CD4-positive, alpha-beta memory T cell (primary cell): ENCODE measurements at places on chromosomes 7 and 10. TPM values are rescaled to one million over a fixed set of nuclear protein-coding genes. Genes with fewer than 3 reads are reported as not detected.

FAM25G gene
- not detected for total RNA-seq

PLA2G12B gene
- not detected for total RNA-seq

DNA sequence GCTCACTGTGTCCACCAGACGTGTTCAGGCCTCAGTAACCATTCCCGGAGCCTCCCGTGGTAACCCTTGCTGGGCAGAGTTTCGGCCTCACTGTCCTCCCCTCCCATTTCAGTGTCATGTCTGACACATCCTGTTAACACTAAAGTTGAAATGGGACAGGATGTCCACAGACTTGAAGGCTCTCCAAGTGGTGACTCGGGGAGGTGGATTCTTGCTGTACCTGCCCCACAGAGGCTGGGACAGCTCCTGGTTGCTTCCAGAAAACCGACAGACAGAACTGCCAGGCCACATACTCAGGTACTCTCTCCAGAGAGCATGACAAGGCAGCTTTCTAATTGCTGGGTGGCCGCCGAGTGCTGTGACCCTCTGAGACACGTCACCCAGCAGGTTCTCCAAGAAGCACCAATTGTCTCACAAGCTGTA lies 17.9 kb upstream of the CYTH3 start:
- no peaks in the 10 kb centered on the region for H3K4me1 ChIP-seq
- no peak overlapping the region for H3K27ac ChIP-seq
- H3K27me3 ChIP-seq = no peaks in the 10 kb centered on the region
- DNase-seq = no peak
- no peak overlapping the region for H3K4me3 ChIP-seq

DNA sequence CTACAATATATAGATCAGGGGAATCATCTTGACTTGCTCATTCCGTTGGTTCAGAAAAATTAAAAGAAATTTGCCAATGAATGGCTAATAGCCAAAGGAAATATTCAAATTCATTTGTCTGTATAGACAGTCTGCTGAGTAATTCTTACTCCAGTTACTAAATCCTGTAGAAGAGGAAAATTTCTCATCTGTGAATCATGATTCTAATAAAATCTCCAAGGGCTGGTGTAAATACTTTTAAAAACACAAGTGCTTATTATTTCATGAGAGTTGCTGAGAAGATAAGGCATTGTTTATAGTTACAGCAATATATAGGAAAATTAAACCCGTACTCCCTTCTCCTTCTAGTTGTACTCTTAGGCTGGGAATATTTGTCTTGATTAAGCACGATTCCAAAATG lies 53.0 kb downstream of the WNT2 start:
- H3K36me3 ChIP-seq = no peaks in the 10 kb centered on the region
- no peak overlapping the region for H3K27ac ChIP-seq

GRCh38 chr7:70113536-70113935 lies 515.3 kb downstream of the AUTS2 start:
- no peak overlapping the region for H3K27ac ChIP-seq
- H3K4me3 ChIP-seq = no peak overlapping the region
- DNase-seq = no peak
- no peaks in the 10 kb centered on the region for H3K4me1 ChIP-seq

DNA sequence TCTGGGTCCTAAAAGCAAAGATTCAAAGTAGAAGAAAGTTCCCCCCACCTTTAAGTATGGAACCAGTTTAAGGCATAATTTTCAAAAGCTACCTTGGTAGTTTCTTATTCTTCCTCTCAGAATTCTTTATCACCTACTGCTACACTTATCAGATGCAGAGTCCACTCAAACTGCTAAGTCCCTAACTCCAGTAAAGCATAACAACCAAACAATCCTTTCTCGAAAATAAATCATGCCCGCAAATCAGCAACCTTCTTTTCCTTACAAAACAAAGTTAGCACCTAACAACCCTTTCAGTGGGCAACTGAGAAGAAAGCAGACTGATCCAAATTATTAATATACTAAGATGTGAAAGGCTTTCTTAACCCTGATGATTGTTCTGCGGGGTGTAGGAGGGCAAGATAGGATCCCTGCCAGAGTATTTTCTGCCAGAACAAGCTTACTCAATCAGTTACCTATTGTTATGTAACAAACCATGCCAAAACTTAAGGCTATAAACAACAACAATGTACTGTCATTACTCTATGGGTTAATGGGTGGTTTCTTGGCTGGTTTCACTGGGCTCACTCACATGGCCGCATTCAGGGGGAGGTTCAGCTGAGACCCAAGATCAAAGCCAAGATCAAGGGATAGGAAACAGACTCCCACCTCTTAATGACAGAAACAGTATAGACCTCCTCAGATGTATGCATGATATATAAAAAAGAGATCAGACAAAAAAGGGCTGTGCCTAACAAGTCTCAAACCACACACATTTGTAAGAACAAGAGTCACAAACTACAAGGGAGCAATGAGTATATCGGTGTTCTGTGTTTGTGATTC lies 42.0 kb downstream of the CCDC6 start:
- H3K27me3 ChIP-seq = no peaks in the 10 kb centered on the region
- DNase-seq = no peak
- no peak overlapping the region for H3K4me3 ChIP-seq
- no peak overlapping the region for H3K27ac ChIP-seq

GRCh38 chr10:63504145-63504881 lies 16.9 kb upstream of the REEP3 start:
- no peak overlapping the region for H3K27ac ChIP-seq
- DNase-seq = no peak
- no peaks in the 10 kb centered on the region for H3K36me3 ChIP-seq
- H3K4me3 ChIP-seq = no peak overlapping the region
- no peaks in the 10 kb centered on the region for H3K27me3 ChIP-seq
- H3K4me1 ChIP-seq = no peaks in the 10 kb centered on the region

DNA sequence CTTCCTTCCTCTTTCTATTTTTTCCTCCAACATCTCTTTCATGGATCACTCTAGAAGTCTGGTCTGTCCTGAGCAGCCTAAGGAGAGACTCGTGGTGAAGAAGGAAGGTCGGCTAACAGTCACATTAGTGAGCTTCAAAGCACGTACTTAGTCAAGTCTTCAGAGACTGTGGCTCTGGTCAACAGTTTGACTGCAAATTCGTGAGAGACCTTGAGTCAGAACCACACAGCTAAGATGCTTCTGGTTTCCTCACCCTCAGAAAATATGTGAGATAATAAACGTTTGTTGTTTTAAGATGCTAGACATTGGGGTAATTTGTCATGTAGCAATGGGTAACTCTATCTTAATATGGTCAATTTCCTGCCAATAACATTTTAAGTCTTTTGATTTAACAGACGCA lies 126.2 kb upstream of the LRRN3 start:
- no peaks in the 10 kb centered on the region for H3K36me3 ChIP-seq
- no peaks in the 10 kb centered on the region for H3K27me3 ChIP-seq
- no peaks in the 10 kb centered on the region for H3K4me1 ChIP-seq
- DNase-seq = no peak

DNA sequence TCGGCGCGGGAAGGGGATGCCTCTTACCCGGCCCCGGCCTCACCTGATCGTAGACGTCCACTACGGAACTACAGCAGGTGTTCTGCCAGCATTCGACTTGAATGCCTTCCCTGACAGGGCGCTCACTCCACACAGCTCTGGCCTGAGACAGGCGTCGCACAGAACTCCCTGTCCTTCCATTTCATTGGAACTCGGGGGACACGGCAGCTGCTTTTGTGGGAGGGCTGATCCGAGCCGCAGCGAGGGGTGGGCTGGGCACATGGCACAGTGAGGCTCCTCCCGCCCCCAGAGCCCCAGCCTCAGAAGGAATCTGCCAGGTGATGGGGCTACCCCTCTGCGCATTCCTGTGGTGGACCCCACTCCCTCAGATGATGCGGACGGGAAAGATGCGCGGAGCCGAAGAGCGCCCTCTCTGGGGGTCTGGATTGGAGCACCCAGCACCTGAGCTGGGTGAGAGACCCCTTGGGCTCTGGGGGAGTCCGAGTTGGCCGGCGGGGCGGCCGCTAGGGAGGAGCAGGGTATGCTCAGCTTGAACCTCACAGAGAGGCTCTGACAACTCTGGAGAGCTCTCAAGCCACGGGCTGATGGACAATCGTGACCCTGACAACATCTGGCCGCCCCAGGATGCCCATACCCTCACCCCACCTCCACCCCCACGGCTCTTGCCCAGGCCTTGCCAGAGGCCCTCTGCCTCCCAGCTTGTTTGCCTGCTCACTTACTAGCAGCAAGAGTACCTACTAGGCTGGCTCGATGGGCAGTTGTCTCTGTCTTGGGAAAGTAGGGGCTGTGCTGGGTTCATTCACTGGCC lies 36.6 kb downstream of the RASGEF1A start:
- no peaks in the 10 kb centered on the region for H3K36me3 ChIP-seq
- H3K4me1 ChIP-seq = peaks cover 52% of the 10 kb centered on the region
- H3K27ac ChIP-seq = no peak overlapping the region

- H3K27ac ChIP-seq = no peak overlapping the region
- H3K4me3 ChIP-seq = no peak overlapping the region
- H3K27me3 ChIP-seq = no peaks in the 10 kb centered on the region
Observed at GRCh38 chr7:84847790-84848189, 339.1 kb downstream of the SEMA3D start.

DNA sequence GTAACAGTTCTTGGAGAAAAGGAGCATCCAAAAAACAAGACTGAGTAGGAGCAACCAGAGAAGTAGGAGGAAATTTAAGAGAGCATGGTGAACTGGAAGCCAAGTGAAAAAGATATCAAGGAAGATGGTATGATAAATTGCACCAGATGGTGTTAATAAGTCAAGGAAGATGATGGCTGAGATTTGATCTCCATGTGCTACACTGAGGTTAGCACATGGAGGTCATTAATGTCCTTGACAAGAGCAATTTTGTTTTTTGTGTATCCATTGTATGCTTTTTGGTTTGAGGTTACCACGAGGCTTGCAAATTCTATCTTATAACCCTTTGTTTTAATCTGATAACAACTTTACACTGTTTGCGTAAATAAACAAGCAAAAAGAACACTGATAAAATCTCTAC lies 11.3 kb upstream of the PTTG1IP2 start:
- H3K36me3 ChIP-seq = no peaks in the 10 kb centered on the region
